Hindlimb muscle (tissue), 1 donor: ENCODE measurements at places on chromosomes 13 and 19.

DNA sequence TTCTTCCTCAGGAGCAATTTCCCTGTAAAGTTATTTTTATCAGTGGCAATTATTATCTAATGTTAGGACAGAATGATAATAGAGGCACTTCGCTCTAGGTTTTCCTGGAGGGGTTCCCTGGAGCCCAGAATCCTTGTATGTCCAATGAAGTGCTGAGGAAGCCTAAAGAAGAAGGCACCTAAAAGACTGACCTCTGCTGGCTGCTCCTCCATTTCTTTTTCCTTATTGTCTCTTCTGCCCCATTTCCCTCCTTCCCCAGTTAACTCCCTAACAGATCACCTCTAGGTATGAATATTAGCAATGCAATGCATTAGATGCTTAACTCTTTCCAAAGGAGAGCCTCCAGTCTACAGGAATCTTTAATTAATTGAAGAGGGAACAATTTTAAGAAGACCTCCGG lies 985.4 kb downstream of the DIAPH3 start:
- DNase-seq, result no peak

- no peak for DNase-seq
Measured at GRCh38 chr13:96744367-96745331, 249.6 kb downstream of the OXGR1 start.

- no peak for DNase-seq
Measured at GRCh38 chr13:52743569-52743968, 3.9 kb upstream of the CNMD start.

- DNase-seq, result no peak
Measured at GRCh38 chr13:46553521-46553885, 533 bp downstream of the LRCH1 start.

DNA sequence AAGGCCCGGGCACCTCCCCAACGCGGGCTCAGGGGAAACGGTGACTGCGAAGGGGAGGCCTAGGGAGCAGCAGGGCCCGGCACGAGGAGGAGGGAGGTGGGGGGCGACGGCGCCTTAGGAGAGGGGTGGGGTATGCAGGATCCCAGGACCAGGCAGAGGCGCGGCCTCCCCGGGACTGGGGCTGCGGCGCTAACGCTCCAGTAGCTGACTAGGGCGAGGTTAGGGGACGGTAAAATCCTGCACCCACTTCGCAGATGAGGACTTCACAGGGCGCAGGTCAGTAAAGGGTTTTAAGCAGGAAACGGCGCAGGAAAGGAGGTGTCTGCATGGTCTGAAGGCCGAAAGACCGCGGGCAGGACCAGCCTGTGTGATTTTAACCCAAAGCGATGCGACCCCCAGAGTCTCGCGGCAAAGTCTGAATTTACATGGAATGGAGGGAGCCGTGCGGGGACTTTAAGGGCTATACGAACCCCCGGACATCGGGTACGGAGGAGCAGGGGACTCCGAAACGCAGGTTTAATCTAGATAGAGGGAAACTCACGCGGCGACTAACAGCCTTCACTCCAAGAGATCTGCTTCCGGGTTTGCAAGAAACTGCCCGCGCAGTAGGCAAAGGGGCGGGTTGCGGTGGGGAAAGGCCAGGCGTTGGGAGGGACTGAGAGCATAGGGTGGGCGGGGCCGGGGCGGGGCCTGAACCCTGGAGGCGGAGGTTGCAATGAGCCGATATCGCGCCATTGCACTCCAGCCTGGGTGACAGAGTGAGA lies at the start of gene ZNF665:
Gene ZNF665 (minus strand): TSS at position 588 of the 764 bp plus-strand sequence. CDS start 10,460 bp downstream, outside the sequence.
- DNase-seq, result peak; percentile 86

DNA sequence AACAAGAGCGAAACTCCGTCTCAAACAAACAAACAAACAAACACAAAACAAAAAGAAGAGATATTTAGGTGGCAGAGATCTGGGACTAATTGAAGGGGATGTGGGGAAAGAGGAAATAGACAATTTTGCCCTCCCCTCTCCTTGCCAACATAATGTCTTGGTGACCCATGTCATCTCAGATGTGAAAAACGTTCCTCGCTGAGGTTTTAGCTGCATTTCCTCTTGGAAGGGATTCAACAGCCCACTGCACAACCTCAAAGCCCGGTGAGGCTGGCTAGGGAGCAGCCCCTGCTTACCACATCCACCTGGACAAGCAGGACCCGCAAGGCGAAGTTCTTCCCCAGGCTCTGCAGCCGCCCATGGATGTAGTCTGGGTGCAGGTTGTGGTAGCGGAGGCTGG lies 4.9 kb downstream of the ERCC1 start:
- no peak for DNase-seq

DNA sequence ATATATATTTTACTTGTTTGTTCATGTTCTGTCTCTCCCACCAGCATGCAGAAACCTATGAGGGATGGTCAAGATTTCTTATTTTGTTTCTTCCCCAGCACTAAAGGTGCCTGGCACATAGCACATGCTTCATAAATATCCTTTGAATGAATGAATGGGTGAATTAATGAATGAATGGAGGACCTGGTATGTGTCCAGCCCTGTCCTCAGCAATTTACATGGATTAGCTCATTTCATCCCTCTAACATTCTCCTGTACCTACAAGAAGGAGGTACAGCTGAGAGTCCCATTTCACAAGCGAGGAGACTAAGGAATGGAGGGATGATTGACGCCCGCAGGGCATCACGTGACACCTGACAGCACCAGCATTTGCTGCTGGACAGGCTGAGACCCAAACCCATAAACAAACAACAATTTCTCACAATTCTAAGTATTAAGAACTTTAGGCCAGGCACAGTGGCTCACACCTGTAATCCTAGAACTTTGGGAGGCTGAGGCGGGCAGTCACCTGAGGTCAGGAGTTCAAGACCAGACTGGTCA lies 6.8 kb upstream of the BCAT2 start:
- DNase-seq, result no peak

GRCh38 chr19:47663435-47663910 lies 49.7 kb upstream of the EHD2 start:
- DNase-seq, result no peak

DNA sequence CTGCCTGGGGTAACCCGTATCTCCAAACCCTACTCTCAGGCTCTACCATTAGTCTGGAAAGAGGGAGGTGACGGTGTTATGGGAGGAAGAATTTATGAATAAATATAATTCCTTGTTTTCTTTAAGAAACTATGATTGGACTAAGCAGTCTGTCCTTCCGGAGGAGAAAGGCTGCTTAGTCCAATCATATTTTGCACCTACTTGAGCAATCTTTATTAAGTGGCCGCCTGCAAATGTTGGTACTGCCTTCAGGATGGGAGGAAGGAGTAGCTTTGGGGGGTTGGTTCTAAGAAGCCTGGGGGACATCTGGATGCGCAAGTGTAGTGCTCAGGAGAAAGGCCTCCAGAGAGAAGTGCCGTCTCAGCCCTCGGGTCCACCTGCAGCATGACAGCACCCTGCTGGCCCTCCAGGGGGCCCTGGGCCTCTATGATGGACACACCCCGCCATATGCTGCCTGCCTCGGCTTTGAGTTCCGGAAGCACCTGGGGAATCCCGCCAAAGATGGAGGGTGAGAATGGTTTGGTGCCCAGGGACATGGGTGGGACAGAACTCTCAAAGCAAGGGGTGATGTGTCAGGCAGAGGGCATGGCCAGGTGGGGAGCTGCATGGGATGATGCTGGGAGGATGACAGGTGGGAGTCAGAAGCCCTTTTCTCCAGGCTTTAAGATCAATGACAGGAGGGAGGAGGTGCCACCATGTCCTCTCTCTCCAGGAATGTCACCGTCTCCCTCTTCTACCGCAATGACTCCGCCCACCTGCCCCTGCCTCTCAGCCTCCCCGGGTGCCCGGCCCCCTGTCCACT lies 4.1 kb downstream of the ACP4 start:
- no peak for DNase-seq

- peak; percentile 69 for DNase-seq
Measured at GRCh38 chr13:27375686-27376326, 48.6 kb upstream of the GTF3A start.

- DNase-seq, result peak; percentile 38
Measured at GRCh38 chr19:49017666-49018351, 918 bp upstream of the LHB start.

- DNase-seq, result no peak
Measured at GRCh38 chr13:49265822-49266221, 18.1 kb downstream of the CDADC1 start.

DNA sequence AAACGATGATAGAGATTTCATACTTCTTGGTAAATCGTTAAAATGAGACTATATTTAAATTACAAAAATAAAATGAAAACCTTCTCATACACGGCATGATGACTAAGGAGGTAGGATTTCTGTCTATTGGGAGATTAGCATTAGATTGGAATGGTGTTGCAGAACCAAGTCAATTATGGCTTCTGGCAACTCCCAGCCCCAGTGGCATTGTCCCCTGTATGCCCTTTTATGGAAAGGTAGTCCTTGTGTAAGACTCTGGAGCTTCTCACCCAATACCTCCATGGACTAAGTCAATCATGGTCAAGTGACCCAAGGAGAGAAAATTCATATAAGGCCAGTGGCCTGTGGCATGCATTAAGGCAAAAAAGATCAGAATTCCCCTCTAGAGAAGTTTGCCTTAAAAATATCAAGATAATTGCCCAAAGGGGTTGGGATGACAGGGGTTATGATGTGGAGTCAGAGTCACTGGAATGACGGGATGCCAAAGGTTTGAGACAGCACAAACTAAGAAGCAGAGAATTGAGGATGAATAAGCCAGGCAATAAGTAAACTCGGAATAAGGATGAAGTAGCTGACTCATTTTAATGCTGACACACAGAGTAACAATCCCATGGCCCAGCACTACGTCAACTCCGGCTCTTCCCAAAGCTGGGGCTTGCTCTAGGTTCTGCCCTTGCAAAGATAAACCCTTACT lies 57.8 kb upstream of the POSTN start:
- DNase-seq, result no peak

GRCh38 chr19:20471431-20471830 lies 94.2 kb downstream of the ZNF737 start:
- DNase-seq, result no peak

DNA sequence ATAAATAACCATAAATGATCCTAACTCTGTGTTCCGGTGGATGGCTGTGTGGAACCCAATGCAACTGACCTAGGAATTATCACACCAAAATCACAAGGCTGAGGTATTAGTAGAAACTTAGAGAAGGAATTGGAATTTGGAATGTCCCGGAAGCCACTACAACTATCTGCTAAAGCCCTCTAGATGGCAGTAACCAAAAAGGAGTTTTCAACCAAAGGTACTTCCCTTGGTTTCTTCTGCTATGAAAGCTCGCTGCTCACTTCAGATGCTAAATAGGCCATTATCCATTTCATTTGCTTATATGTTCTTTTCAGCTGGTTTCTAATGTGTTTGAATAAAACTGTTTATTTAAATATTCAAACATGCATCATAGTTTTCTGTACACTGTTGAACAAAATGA lies 1589.1 kb upstream of the SPRY2 start:
- peak; percentile 4 for DNase-seq

DNA sequence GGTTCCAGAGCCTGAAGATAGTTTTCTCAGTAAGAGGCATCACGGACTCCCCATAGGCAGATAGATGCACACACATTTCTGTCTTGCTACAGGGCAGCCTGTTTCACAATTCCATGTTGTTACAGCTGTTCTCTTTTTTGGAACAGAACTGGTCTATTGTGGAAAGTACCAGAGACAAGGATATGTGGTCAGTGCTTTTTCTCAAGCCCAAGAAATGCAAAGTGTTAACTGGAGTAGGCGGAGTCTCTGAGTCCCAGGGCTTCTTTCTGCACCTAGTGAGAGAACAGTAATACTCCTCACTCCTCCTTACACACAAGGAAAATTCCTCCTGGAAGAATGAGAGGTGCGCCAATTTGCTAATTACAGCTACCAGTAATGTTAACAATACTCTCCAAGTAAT lies 141.6 kb upstream of the ARGLU1 start:
- DNase-seq, result peak; percentile 23

DNA sequence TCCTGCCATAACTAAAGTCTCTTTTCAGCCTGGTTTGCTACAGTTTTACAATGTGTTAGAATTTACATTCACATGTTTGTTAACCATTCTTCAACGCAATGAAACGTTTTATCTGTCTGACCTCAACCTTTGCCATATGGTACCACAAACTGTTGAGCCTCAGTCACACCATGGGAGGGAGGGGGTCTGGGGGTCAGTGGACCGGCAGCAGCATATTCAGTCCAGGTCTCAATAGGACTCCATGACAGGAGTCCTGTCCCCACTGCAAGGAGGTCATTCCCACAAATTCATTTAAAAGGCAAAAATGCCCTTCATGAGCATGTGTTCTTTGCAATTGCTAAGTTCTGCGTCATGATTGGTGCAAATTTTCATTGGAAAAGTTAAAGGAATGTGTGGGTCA lies 66.6 kb upstream of the OLFM4 start:
- no peak for DNase-seq

DNA sequence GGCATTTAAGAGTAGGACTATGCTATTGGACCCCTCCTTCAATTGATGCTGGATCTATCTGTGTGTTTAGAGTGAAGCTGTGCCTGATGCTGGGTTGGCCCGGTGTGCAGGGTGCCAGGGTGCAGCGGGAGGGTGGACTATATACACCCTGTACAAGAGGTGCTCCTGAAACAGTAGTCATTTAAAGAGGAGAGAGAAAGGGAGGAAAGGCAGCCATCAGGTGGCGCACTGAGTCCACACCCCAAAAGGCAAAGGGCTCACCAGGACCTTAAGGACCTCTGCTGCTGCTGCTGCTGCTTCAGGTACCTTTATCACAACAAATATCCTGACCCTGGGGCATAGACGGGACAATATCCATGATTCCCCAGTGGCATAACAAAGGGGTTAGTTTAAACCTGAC lies 39.4 kb downstream of the ZNF136 start:
- DNase-seq, result no peak

GRCh38 chr19:2588081-2588777 lies 112.3 kb downstream of the GADD45B start:
- no peak for DNase-seq

- DNase-seq, result no peak
Measured at GRCh38 chr19:12331211-12331941, 2.1 kb downstream of the ZNF563 start.

DNA sequence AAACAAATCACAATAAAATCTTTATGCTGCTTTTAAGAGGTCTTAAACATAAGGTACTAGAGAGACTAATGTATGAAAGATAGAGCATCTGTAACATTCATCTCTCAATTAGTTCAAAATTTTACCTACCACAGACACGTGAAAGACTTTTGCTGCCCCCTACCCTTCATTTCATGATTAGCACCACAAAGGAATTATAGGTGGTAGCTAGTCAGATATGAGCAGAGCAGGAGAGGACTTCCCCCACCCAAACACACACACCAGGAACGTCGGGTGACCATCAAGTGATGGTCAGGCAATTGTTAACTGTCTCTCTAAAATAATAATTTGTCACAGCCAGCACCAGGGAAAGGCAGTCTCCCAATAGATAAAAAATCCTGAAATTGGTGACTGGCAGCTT lies 1531.7 kb upstream of the SPRY2 start:
- DNase-seq, result no peak

DNA sequence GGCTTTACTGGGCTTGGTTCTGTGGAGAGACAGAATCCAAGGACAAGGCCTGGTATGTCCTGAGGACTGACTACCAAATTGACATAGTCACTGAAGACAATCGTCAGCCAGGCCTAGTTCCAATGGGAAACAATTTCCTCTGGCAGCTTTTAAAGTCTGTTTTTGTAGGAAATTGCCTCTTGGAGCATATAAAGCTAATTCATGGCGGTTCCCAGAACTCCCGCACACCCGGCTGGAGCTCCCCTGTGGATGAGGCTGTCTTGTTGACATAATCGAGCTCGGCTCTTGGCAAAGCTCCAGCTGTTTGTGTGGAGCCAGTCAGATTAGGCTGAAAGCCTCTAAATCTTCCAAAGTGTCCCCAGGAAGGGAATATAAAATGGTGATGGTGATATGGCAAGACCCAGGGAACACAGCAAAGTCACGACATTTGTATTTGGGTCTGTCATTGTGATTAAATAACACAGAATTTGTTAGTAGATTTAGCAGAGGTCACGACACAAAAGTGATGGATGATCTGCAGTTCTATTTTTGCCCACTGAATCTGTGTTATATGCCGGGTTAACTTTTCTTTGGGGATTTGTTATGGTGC lies 395.0 kb downstream of the PCDH9 start:
- peak; percentile 38 for DNase-seq
